Activated CD8-positive, alpha-beta memory T cell treated with anti-CD3 and anti-CD28 coated beads, Interleukin-2, amount 50 U/mL, for 4 hours (primary cell): ENCODE measurements at places on chromosomes 4 and X.

DNA sequence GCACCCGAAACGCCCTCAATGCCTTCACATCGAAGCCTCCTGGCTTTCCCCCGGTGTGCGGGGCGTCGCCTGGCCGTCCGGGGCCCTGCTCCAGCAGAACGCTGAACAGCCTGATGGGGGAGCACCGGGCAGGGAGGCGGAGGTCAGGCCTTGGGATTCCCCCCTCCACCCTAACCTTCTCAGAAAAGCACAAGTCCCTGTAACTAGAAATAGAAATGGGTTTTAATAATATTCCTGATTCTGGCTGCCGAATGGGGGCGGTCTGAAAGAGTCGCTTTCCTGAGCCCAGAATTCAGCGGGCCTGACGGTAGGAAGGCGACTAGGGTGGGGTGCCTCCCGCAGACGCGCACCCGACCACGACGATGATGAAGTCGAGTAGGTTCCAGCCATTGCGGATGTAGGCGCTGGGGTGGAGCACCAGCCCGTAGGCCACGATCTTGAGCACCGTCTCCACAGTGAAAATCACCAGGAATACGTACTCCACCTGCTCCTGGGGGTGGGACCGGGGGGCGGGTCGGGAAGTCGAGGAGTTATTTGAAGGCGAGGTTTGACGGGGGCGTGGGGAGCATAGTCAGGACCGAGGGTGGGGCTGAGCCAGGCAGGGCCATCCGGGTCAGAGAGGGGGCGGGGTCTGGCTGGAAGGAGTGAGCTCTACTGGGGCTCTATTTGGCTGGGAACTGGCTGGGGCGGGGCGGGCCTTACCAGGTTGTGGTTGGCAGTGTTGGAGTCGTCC is 2.5 kb downstream of the CACNA1F start:
- peak; percentile 54 for DNase-seq

DNA sequence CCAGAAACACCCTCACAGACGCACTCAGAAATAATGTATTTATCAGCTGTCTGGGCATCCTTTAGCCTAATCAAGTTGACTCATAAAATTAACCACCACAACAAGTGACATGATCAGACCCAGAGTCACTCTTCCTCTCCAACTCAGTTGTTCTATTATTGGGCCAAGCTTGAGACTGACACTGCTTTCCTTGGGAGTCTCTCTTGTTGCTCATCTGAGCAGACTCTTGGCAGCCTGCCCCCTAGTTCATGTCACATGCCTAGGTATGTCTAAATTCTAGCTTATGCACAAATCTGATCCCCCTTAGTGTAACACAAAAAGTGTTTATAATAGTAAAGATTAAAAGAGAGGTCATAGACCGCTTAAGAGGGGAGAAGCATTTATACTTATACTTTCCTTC is 72.6 kb upstream of the ADAMTS3 start:
- DNase-seq = no peak

DNA sequence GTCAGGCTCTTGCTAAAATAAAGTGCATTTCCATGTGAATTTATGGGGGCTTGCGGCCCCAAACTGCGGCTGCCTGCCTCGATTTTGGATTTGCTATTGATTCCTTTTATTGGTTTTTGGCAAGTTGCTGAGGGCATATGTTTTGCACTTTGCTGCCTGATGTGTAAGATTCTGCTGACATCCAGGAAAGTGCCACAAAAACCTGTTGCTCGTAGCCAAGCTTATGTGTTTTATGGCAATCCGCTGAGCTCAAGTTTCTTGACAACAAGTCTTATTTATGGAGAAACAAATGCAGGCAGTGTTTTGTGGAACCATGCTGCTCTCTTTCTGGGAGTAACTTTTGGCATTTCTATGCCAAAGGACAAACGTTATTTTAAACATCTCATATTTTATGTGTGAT is 97.3 kb upstream of the DDIT4L start:
- DNase-seq = no peak

DNA sequence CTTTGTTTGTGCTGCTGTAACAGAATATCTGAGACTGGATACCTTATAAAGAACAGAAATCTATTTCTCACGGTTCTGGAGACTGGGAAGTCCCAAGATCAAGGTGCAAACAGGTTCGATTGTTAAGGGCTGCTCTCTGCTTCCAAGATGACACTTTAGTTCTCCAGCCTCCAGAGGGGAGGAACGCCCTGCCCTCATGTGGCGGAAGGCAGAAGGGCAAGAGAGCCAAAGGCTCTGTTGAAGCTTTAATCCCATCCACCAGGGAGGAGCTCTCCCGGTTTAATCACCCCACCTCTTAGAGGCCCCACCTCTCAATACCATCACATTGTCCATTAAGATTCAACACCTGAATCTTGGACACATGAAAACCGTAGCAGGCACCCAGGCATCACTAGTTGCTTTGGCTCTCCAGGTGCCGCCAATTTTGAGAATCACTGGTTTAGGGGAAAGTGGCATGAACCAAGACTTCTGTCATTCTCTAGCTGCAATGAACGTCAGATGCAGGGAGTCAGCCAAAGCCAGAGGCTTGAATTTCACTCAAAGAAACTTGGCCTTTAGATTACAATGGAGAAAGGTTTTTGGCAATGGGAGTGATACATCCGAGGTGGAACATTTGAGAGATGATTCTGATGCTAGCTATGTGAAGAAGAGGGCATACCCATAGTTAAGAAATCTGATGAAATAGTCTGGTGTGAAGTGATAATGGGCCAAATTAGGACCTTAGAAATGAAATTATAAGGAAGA is 15.7 kb downstream of the FHL1 start:
- peak; percentile 37 for DNase-seq

DNA sequence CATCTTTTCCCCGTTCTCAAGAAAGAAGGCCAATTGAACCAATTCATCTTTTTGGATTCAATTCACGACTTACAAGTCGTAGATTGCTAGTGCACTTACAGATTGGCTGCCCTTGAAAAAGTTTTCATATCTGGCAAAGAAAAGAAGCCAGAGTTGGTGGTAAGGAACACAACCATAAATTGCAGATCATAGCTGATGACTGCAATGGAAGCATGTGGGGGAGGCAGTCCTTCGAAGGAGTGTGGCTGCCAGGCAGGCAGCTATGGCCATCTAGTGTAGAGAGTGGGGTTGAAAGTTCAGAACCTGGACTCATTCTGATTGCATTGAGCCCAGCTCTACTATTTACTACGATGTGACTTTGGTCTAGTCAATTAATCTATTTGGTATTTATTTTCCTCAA is 4.5 kb downstream of the GPM6A start:
- DNase-seq = no peak

DNA sequence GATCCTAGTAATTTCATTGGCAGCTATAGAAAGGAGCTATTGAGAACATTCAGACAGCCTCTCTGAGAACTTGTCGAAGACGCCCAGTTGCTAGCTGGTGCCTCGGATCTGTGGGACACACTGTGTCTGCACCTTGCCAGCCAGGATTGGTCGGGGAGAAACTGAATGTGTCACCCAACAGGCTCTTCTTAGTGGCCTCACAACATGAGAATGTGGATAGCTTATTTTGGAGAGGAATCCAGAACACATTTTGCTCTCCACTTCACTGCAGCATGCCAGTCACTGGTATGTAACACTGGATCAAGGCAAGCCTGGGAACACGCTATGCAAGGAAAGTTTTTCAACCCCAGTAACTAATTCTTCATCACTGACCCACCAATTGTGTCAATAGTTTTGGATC is 89.5 kb upstream of the TRPC3 start:
- no peak for DNase-seq

- DNase-seq = no peak
Observed at GRCh38 chr4:116118221-116118620, 967.2 kb downstream of the TRAM1L1 start.

- no peak for DNase-seq
Observed at GRCh38 chr4:1644891-1645657, 39.0 kb downstream of the FAM53A start.

GRCh38 chr4:40379248-40379647 is 44.1 kb downstream of the CHRNA9 start:
- DNase-seq = no peak

DNA sequence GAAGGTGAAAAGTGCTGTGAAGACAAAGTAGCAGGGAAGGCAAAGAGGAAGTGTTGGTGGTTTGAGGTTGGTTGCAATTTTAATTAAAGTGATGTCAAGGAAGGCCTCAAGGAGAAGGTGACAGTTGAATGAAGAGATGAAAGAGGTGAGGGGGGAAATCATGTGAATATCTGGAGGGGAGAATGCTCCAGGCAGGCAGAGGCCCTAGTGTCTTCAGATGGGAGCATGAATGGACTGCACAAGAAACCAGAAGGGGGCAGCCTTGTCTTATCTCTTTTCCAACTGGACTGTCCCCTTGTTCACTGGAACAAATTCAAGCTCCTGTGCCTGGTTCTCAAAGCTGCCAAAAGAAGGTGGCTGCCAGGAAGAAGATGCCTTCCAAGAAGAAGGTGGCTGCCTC is 68.4 kb downstream of the MAOB start:
- DNase-seq = no peak

GRCh38 chr4:156335721-156336120 is 382.1 kb upstream of the CTSO start:
- no peak for DNase-seq

DNA sequence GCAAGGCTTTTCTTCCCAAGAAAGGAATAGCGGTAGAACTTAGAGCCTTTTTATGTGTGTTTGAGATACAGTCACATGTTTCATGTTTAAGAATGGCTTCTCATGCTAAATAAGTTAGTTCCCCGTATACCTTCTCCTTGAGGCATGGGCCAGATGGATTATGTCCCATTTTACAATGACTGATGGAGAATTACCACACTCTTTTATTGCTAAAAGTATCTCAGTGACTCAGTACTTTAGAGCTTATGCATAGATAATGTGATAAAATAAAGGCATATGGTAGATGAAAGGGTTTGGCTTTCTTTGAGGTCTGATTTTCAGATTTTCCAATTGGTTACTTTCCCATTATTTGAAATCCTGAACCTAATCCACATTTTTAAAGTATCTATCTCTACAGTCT is 121.8 kb upstream of the BMPR1B start:
- DNase-seq = no peak

GRCh38 chr4:116515959-116516358 is 569.4 kb downstream of the TRAM1L1 start:
- no peak for DNase-seq

GRCh38 chr4:13704761-13705160 is 77.2 kb upstream of the BOD1L1 start:
- DNase-seq = no peak

- no peak for DNase-seq
Observed at GRCh38 chr4:170003071-170004070, 22.8 kb downstream of the MFAP3L start.

DNA sequence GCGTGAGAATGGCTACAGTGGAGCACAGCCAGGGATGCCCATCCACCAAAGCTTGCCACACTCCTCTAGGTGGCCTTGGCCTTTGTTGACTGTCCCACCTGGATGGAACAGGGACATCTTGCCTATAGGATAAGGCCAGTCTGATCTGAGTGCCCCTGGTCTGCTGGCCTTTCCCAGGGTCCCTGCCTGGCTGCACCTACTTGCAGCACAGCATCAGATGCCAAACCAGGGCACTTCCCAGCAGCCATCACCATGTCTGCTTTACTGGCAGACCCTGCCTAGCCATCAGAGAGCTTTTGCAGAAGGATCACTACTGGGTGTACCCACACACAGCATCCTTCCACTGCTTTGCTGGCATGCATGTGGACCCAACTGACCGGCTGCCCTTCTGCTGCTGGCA is 143.2 kb downstream of the GABRA3 start:
- DNase-seq = no peak

DNA sequence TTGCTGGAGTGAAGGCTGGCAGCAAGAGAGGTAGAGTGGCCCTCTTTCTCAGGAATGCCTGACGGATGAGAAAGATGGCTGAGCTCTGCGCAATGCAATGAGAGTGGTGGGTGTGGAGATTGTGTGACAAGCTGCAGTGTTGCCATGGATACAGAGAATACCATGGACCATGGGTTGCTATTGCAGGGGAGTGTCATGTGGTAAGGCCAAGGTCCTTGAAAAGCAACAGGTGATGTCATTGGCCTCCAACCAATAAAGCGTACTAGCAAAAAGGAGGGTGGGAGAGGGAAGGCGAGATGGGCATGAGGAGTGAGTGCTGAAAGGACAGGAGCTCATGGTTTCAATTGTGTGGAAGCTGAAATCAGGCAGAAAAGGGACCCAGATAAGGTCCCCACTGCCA is 1.8 kb downstream of the PNMA5 start:
- DNase-seq = no peak

GRCh38 chr4:153529646-153530045 is 63.5 kb downstream of the TMEM131L start:
- DNase-seq = no peak

DNA sequence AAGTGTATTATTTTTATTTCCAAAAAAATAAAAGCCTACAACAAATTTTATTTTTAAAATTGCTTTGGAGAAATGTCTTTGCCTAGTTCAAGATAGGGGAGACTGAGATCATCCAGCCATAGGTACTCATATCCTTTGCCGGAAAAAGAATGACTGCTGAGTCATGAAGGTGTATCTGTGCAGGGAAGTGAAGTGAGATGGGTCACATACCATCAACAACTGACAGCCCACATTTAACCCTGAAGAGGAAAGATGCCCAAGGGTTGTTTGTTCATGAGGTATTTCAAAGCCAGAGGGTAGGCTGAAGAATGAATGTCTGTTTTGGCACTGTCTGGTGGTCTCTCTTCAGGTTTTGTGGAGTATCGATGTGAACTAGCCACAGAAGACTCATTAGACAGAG is 106.7 kb upstream of the TTC29 start:
- DNase-seq = no peak

GRCh38 chr4:155722816-155723499 is 35.9 kb upstream of the GUCY1B1 start:
- DNase-seq = no peak

DNA sequence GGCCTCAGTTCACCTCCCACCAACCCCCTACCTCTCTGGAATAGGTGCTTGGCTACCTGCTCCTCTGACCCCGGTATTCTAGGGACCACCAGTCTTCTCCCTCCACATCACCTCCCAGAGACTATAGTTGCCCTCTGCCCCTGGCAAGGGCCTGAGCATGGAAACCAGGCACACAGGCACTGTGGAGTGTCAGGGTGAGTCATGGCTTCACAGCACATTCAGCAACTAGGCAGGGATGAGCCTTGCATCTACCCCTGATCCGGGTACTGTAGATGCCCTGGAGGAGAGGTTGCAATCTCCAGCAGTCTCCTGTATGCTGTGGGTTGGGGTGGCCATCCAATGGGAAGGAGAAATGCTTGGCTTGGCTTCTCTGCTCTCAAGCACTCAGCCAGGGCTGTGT is 472.7 kb downstream of the IDS start:
- DNase-seq = no peak

GRCh38 chrX:141811438-141811837 is 26.7 kb upstream of the MAGEC3 start:
- DNase-seq = no peak

- DNase-seq = peak; percentile 43
Observed at GRCh38 chr4:101169044-101170014, 178.0 kb downstream of the PPP3CA start.

GRCh38 chrX:283115-283845 is 2.1 kb downstream of the PLCXD1 start:
- peak; percentile 88 for DNase-seq

DNA sequence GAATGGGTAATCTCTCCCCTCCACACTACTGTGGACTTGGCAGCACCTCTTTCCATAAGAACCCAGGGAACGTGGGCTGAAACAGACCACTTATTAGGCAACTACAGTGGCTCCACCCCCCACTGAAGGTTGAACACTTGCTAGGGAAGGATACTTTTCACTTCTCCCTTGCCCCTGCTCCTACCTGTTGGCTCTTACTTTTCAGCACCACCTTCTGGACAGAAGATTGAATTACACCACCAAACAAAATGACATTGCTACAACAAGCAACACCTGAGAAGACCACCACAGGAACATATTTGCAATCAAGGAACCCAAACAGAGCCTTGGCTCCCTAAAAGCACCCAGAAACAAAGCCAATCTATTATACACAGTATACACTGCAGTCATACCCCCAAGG is 132.1 kb upstream of the CXCL13 start:
- DNase-seq = no peak
